Activated CD4-positive, alpha-beta T cell treated with anti-CD3 and anti-CD28 coated beads, Interleukin-2, amount 10 ng/mL, durations not matched to agents 7 days and 5 days (primary cell): ENCODE measurements at places on chromosomes 7 and 10.

- H3K27ac ChIP-seq, result no peak overlapping the region
- H3K4me1 ChIP-seq, result no peaks in the 10 kb centered on the region
- peaks cover 24% of the 10 kb centered on the region for H3K27me3 ChIP-seq
These were observed 12.9 kb upstream of the C10orf88 start for GRCh38 chr10:122966879-122967278.

GRCh38 chr7:2445047-2445446 is 31.2 kb downstream of the GRIFIN start:
- no peaks in the 10 kb centered on the region for H3K4me1 ChIP-seq
- DNase-seq, result no peak
- H3K27me3 ChIP-seq, result no peaks in the 10 kb centered on the region
- no peak overlapping the region for H3K4me3 ChIP-seq
- peaks cover 6% of the 10 kb centered on the region for H3K36me3 ChIP-seq
- no peak overlapping the region for H3K27ac ChIP-seq

DNA sequence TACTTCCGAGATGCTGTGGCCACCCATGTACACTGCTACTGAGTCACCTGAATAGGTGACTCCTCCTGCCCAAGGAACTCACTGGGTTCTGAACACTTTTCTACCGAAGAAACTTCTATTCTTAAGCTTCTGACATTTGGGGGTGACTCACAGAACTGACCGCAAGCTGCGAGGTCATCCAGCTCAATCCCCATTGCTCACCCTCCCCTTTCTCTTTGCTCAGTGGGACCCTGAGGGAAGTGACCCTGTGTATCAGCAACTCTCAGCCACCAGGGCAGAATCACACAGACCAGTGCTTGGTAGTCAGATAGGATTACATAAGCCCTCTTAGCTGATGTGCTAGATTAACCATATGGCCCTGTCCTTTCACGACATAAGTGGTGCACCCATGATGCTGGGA is 46.3 kb downstream of the INSYN2A start:
- no peaks in the 10 kb centered on the region for H3K36me3 ChIP-seq
- no peak overlapping the region for H3K27ac ChIP-seq
- DNase-seq, result no peak
- H3K27me3 ChIP-seq, result no peaks in the 10 kb centered on the region
- no peaks in the 10 kb centered on the region for H3K4me1 ChIP-seq

GRCh38 chr7:91091631-91092030 is 172.6 kb upstream of the FZD1 start:
- no peaks in the 10 kb centered on the region for H3K27me3 ChIP-seq
- no peak for DNase-seq
- no peak overlapping the region for H3K27ac ChIP-seq
- no peaks in the 10 kb centered on the region for H3K4me1 ChIP-seq
- H3K4me3 ChIP-seq, result no peak overlapping the region
